MV-4-11 (cell line): ENCODE measurements at places on chromosomes 12 and 14.

DNA sequence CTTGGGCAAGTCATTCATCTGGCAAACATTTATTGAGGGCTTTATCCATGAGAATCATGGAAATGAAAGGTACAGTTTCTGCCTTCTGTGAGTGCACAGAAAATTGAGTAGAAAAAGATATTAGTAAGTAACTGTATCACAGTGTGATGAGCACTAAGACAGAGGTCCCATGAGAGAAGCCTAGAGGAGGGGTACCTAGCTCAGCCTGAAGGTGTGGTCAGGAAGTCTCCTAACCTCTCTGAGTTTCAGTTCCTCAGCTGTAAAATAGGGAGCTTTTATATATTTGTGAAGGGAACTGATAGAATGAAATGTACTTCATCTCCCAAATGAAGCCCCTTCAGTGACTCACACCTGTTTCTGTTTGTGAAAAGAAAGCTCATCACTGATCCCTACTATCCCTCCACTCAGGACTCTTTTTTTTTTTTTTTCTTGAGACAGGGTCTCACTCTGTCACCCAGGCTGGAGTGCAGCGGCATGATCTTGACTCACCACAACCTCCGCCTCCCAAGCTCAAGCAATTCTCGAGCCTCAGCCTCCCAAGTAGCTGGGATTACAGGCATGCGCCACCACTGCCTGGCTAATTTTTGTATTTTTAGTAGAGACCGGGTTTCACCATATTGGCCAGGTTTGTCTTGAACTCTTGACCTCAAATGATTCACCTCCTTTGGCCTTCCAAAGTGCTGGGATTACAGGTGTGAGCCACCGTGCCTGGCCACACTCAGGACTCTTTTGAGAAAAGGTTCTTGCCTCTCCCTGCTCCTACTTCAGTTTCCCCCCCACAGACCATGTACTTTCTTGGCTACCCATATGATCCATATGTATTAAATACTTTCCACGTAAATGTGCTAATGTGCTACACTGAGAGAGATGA, 93.7 kb upstream of the FUT8 start:
- DNase-seq = peak; percentile 21

DNA sequence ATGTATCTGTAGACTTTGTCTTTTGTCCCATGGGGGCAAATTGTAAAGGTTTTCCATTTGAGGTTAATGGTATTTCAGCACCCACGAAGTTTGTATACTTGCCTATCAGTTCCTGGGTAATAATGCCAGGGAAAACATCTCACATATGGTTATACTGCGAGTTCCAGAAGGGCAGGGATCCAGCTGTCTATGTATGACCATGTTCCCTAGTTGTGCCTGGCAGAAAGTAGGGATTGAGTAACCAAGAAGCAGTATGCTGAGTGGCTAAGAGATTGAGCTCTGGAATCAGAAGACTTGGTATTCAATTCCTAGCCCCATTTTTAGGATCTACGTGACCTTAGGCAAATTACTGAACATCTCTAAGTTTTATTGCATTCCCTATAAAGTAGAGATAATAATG, 173.2 kb upstream of the PWP1 start:
- DNase-seq = no peak

- DNase-seq = no peak
Observed at GRCh38 chr14:22024137-22024536, 350.5 kb upstream of the OR4E1 start.

- DNase-seq = no peak
Observed at GRCh38 chr14:62943202-62943601, 102.1 kb downstream of the KCNH5 start.

DNA sequence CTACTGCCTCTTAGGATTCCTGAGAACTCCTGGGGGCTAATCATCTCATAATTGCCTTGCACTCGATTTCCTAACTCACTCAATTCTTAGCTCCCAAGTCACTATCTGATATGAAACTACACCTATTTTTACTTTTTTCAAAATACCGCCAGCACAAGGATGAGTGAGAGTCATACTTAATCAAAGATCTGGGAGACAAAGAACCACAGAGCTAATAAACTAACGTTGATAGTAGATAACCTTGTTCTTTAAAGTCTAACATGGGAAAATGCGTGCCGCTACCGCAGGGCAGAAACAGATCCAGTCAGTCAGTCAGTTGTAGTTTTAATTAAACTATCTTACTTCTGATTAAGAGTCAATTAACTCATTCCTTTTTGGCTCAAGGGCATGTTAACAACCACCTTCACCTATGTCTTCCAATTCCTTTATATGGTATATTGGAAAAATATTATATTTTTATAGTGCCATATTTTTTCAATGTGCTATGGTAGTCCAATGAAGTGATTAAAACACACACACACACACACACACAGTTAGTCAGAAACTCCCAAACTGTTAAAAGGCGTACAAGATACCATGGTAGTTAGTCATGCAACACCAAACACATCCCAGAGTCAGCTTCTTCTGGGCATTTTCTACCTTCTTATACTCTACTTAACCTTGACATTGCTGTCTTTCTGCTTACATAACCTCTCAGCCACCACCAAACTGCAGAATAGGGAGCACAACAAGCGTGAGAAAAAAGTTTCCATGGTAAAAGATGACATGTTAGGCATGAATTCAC, 114.0 kb downstream of the KLHL28 start:
- DNase-seq = no peak

GRCh38 chr12:130075497-130076076, 86.7 kb upstream of the FZD10 start:
- no peak for DNase-seq
